Activated B cell treated with CpG ODN at 0.5 μM for 24 hours (primary cell): ENCODE measurements at places on chromosomes 4 and X. TPM values are rescaled to one million over a fixed set of nuclear protein-coding genes. Genes with fewer than 3 reads are reported as not detected.

DNA sequence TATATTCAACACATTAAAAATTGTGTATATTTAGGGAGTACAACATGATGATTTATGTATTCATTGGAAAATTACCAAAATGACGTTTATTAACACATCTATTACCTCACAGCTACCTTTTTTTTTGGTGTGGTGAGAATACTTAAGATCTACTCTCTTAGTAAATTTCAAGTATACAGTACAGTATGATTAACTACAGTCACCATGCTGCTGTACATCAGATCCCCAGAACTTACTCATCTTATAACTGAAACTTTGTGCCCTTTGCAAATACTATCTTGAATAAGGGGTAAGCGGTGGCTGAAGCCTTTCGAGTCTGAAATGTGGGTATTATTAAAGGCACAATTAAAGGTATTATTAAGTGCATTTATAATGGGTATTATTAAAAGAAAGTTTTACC is 976 bp downstream of the PHKA1 start:
- DNase-seq = no peak
- peaks cover 5% of the 10 kb centered on the region for H3K27me3 ChIP-seq
- peaks cover 6% of the 10 kb centered on the region for H3K4me1 ChIP-seq
- no peak overlapping the region for H3K27ac ChIP-seq

DNA sequence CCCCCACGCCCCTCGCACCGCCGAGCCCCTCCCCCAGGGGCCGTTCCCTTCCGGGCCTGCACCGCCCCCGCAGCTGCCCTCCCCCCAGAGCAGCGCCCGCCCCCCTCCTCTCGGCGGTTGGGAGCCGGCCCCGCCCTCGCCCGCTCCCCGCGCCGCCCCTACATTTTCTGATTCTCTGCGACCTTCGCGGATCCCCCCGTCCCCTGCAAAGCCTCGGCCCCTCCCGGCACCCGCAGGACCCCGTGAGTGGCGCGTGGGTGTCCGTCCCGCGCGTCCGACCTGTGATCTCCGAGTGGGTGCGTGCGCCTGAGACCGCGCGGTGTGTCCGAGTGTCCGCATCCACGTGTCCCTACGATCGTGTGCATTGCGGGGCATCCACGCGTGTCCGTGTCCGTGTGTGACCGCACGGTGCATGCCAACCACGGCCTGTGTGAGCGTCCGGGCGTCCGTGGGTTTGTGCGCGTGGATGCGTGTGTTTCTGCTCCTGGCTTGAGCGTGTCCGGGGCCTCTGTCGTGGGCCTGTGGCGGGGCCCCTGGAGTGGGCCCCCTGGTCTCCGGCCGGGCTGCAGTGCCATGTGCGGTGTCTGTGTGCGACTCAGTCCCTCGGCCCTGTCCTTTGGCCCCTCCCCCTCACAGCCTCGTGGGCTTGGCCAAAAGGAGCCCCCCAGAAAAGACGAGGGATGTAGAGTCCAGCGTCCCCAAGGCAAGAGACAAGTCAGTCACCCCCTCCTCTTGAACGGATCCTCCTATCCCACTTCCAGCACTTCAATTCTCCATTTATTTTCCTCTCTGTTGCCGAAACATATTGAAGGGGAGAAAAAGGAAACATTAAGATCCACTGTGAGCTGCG is 8.8 kb upstream of the NKX1-1 start:
- no peak overlapping the region for H3K27ac ChIP-seq
- DNase-seq = no peak
- no peak overlapping the region for H3K4me3 ChIP-seq
- no peaks in the 10 kb centered on the region for H3K36me3 ChIP-seq
- peaks cover 37% of the 10 kb centered on the region for H3K27me3 ChIP-seq
- no peaks in the 10 kb centered on the region for H3K4me1 ChIP-seq

CNKSR2 gene
- 15.6 and 15.7 TPM in 2 replicates for total RNA-seq

RNF175 gene
- total RNA-seq = not detected in 2 replicates

GRCh38 chr4:77190053-77190452 is 33.0 kb downstream of the CCNG2 start:
- peaks cover 30% of the 10 kb centered on the region for H3K4me1 ChIP-seq
- H3K27ac ChIP-seq = no peak overlapping the region
- DNase-seq = no peak
- no peak overlapping the region for H3K4me3 ChIP-seq

GRCh38 chr4:4599481-4600275 is 57.8 kb upstream of the STX18 start:
- H3K4me3 ChIP-seq = no peak overlapping the region
- H3K4me1 ChIP-seq = no peaks in the 10 kb centered on the region
- H3K27me3 ChIP-seq = no peaks in the 10 kb centered on the region
- peaks cover 15% of the 10 kb centered on the region for H3K36me3 ChIP-seq
- no peak for DNase-seq

- H3K4me3 ChIP-seq = no peak overlapping the region
- no peak for DNase-seq
- no peaks in the 10 kb centered on the region for H3K27me3 ChIP-seq
- peaks cover 16% of the 10 kb centered on the region for H3K36me3 ChIP-seq
- peaks cover 13% of the 10 kb centered on the region for H3K4me1 ChIP-seq
Observed at GRCh38 chrX:119880076-119880475, 8.4 kb downstream of the NDUFA1 start.

- no peaks in the 10 kb centered on the region for H3K27me3 ChIP-seq
- no peaks in the 10 kb centered on the region for H3K4me1 ChIP-seq
- DNase-seq = no peak
- peaks cover 17% of the 10 kb centered on the region for H3K36me3 ChIP-seq
- H3K4me3 ChIP-seq = no peak overlapping the region
Observed at GRCh38 chr4:54016504-54016903, 47.9 kb downstream of the CHIC2 start.

RGN gene
- total RNA-seq = 0.24 and 0.27 TPM in 2 replicates

DNA sequence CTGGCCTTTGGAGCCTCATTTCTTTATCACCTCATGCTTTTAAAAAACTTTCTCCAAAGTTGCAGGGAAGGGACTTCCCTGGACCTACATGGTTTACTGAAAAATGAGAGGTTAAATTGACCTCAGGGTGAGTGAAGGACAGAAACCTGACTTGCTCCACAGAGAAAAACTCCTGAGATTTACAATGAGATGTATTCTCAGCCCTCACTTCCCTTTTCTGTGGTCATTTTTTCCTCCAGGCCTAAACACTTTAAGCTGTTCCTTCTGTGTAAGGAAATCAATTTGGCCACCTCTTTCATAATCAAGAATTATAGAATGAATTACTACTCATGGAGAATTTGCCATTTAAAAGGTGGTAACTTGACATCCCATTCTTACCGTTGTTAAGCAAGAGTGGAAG is 77.9 kb downstream of the HPGD start:
- H3K27me3 ChIP-seq = no peaks in the 10 kb centered on the region
- H3K36me3 ChIP-seq = no peaks in the 10 kb centered on the region
- H3K4me1 ChIP-seq = no peaks in the 10 kb centered on the region
- no peak overlapping the region for H3K4me3 ChIP-seq

- H3K27me3 ChIP-seq = no peaks in the 10 kb centered on the region
- H3K4me3 ChIP-seq = no peak overlapping the region
- peaks cover 24% of the 10 kb centered on the region for H3K36me3 ChIP-seq
- H3K4me1 ChIP-seq = peaks cover 28% of the 10 kb centered on the region
Observed at GRCh38 chr4:26746802-26747213, 113.8 kb upstream of the STIM2 start.

- H3K27me3 ChIP-seq = no peaks in the 10 kb centered on the region
- DNase-seq = no peak
- no peaks in the 10 kb centered on the region for H3K4me1 ChIP-seq
- H3K4me3 ChIP-seq = no peak overlapping the region
- no peaks in the 10 kb centered on the region for H3K36me3 ChIP-seq
Observed at GRCh38 chr4:118215826-118216225, 137.0 kb downstream of the PRSS12 start.

PRDM5 gene
- total RNA-seq = not detected in 2 replicates

DNA sequence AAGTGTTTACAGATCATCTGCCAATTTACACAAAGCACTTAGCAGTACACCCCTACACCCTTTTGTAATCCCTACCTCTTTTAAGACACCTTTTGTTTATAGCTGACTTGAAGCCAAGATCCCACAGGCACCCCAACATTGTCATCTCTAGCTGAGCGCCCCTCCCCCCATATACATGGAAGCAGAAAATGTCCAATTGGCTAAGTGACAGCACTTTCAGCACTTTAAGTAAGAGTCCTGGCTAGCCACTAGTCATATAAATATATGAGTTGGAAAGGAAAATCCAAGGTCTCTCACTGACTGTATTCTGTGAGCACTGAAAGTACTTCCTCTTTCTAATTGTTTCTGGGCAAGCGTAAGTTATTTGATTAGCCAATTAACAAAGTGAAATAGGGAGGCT is 108.2 kb downstream of the NSUN7 start:
- H3K27me3 ChIP-seq = peaks cover 16% of the 10 kb centered on the region
- H3K4me1 ChIP-seq = peaks cover 29% of the 10 kb centered on the region
- no peak for DNase-seq
- no peaks in the 10 kb centered on the region for H3K36me3 ChIP-seq
- H3K4me3 ChIP-seq = peak overlapping the region; percentile 62

NOX1 gene
- not detected in 2 replicates for total RNA-seq

AMTN gene
- total RNA-seq = not detected in 2 replicates

GRCh38 chr4:186627226-186627865 is 72.0 kb upstream of the MTNR1A start:
- no peak for DNase-seq
- no peaks in the 10 kb centered on the region for H3K27me3 ChIP-seq
- H3K4me3 ChIP-seq = no peak overlapping the region
- no peak overlapping the region for H3K27ac ChIP-seq
- H3K36me3 ChIP-seq = no peaks in the 10 kb centered on the region

ITM2A gene
- total RNA-seq = 9.3 and 13.3 TPM in 2 replicates

PCSK1N gene
- total RNA-seq = not detected in 2 replicates

- H3K36me3 ChIP-seq = peaks cover 6% of the 10 kb centered on the region
- no peak overlapping the region for H3K27ac ChIP-seq
- H3K27me3 ChIP-seq = no peaks in the 10 kb centered on the region
- H3K4me1 ChIP-seq = peaks cover 6% of the 10 kb centered on the region
- DNase-seq = no peak
- no peak overlapping the region for H3K4me3 ChIP-seq
Observed at GRCh38 chr4:13409324-13409723, 74.8 kb downstream of the RAB28 start.

BRS3 gene
- not detected in 2 replicates for total RNA-seq

DNA sequence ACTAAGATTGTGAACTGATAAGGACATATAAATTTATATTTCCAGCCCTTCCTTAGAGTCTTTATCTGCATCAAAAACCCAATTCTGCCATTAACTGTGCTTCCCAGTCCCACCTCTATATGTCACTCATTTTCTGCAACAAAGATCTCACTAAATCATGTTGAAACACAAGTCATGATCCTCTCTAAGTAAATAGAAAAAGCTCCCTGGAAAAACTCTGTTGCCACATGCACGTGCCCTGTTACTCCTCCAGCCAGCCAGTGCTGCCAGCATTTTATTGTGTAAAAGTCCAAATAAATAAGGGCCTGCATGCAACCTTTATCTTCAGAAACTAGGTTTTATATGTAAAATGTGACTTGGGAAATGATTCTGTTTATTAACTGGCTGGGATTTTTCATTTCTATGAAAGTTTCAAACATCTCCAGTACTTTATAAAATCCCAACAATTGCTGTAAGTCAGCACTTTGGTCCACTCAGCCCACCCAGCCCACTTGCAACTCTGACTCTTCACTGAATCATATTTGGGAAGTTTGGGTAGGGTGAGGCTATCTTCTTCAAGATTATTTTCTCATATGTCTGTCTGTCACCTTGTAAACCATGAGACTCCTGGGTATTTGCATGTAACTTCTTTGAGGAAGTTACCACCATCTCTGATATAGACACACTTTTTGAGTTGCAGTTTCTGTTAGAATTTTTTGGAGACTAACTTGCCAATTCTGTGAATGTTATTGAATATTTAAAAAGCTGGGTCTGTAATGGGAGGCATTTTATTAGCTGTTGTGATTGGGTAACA is 40.0 kb upstream of the SMARCA5 start:
- no peak overlapping the region for H3K4me3 ChIP-seq
- H3K4me1 ChIP-seq = peaks cover 21% of the 10 kb centered on the region
- no peak for DNase-seq
- peak overlapping the region; percentile 50 for H3K27ac ChIP-seq
- H3K36me3 ChIP-seq = peaks cover 11% of the 10 kb centered on the region
- no peaks in the 10 kb centered on the region for H3K27me3 ChIP-seq

TCEAL7 gene
- not detected in 2 replicates for total RNA-seq

CT83 gene
- total RNA-seq = not detected in 2 replicates

DNA sequence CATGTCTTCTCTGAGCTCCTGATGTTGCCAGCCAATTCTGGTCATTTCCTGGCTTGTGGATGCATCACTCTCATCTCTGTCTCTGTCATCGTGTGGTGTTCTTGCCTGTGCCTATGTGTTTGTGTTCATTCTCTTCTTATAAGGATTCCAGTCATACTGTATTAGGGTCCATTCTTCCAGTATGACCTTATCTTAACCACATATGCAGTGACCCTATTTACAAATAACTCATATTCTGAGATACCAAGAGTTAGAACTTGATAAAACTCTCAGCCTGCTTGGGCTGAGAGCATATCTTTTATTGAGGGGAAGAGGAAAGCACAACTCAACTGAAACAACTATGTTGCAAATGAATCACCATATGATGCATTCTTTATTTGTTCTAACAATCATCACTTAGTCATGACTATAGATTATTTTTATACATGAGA is 189.0 kb upstream of the ANXA10 start:
- H3K4me1 ChIP-seq = no peaks in the 10 kb centered on the region
- no peaks in the 10 kb centered on the region for H3K27me3 ChIP-seq
- no peaks in the 10 kb centered on the region for H3K36me3 ChIP-seq
- no peak overlapping the region for H3K27ac ChIP-seq

DNA sequence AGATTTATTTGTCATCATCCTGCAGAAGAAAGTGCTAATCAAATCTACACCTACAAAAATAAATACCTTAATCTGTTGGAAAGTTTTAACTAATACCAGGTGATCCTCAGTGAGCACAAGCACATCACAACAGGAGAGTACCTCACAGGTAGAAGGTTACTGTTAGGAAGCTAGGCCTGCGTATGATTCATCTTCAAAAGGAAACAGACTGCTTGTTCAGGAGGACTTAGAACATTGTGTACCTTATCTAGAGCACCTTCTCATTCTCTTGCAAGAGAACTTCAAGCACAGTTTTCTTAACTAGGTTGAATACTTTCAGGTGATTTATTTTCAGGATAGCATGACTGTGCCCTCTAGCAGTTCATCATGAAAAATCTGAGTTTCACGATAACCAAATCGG is 54.2 kb downstream of the MND1 start:
- no peak overlapping the region for H3K4me3 ChIP-seq
- no peaks in the 10 kb centered on the region for H3K36me3 ChIP-seq
- H3K27ac ChIP-seq = no peak overlapping the region
- no peaks in the 10 kb centered on the region for H3K27me3 ChIP-seq

DNA sequence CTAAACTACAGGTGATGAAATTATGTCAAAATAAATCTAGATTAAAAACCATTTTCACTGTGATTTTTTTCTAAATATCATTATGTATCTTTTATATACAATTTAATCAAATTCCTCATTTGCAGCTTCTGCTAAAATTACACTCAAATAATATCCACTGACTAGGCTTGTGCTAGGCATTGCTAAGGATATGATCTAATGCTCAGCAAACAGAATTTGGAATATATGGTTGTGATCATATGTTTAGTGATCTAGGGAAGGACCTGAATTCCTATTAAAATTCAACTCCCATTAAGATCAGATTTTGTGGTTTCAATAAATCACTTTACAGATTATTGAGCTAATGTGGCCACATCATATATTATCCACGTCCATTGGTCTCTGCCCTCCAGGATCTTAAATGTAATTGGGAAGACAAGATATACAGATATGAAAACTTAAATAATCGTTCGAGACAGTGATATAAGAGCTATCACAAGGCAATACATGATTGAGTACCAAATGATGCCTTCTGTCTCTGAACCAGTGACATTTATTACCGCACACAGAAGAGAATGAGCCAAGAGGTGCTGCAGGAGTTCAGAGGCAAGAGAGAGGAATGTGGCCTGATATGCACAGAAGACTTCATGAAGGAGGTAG is 206.0 kb upstream of the RPS6KA3 start:
- H3K4me1 ChIP-seq = no peaks in the 10 kb centered on the region
- H3K27me3 ChIP-seq = no peaks in the 10 kb centered on the region
- no peak for DNase-seq
- no peak overlapping the region for H3K27ac ChIP-seq
- no peak overlapping the region for H3K4me3 ChIP-seq

HEPH gene
- total RNA-seq = not detected in 2 replicates
